ENCODE measurements at places on chromosomes 7 and 10.

- no peak for DNase-seq
Measured at GRCh38 chr7:139914306-139915267, 85.5 kb downstream of the TBXAS1 start.

DNA sequence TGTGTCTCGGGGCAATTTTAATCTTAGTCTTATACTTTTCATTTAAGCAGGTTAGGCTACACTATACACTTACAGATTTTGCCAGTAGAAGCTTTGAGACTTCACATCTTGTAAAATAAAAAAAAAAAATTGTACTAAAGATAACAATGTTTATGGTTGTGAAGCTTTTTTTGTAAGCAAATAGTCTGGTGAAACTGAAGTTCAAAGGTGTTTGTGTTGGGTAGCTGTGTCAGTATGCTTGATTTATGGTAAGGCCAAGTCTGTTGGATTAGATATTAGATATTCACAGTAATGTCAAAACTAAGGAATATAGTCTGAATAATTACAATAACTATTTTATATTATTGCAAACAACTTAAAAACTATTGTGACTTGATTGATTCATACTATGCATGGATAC lies 31.0 kb upstream of the PRSS1 start:
- no peak for DNase-seq

GRCh38 chr7:116574025-116574822 lies 49.4 kb downstream of the CAV1 start:
- no peak for DNase-seq

DNA sequence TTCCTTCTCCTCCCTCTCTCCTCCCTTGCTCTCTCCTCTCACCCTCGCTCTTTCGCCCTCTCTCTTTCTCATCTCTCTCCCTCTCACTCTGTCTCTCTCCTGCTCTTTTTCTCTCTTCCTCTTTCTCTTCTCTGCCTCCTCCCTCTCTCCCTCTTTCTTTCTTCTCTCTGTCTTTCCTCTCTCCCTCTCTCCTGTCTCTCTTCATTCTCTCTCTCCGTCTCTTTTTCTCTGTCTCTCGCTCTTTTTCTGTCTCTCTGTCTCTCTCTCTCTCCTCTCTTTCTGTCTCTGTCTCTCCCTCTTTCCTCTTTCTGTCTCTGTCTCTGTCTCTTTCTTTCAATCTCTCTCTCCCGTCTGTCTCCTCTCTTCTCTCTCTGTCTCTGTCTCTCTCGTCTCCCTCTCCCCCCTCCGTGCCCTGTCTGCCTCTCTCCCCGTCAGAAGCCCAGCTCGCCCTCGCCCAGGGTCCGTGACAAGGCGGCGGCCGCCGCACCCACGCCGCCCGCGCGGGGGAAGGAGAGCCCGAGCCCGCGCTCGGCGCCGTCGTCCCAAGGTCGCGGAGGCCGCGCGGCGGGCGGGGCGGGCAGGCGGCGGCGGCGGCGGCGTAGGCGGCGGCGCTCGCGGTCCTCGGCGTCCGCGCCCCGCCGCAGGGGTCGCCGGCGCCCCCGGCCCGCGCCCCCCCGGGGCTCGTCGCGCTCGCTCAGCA lies 21.3 kb upstream of the HSPB1 start:
- no peak for DNase-seq

- no peak for DNase-seq
Measured at GRCh38 chr10:122675278-122675677, 24.4 kb downstream of the C10orf120 start.

- DNase-seq = no peak
Measured at GRCh38 chr10:79127151-79127961, 58.6 kb downstream of the ZMIZ1 start.

- no peak for DNase-seq
Measured at GRCh38 chr10:17147884-17148489, 18.4 kb upstream of the CUBN start.

- peak; percentile 9 for DNase-seq
Measured at GRCh38 chr7:7159063-7159658, 23.2 kb upstream of the C1GALT1 start.

DNA sequence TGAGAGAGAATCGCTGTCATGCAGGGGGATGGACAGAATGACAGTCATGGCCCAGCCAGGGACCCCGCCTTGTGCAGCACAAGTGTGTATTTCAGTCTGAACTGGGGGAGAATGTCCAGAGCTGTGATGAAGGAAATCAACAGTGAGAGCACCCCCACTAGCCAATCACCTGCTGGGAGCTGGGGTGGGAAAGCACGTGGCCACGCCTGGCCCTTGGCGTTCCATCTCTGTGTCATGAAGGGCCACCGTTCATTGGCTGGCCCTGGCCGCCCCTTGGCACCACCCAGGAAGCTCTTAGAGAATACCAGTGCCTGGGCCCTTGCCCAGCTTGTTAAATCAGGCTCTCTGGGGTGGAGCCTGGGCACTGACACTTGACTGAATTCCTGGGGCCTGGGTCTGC lies 22.8 kb downstream of the GRID1 start:
- DNase-seq = no peak

GRCh38 chr7:31663072-31663471 lies 23.9 kb upstream of the PPP1R17 start:
- no peak for DNase-seq

- peak; percentile 24 for DNase-seq
Measured at GRCh38 chr10:129958148-129958628, 5.9 kb downstream of the EBF3 start.

GRCh38 chr10:32927750-32928149 lies 30.3 kb downstream of the ITGB1 start:
- DNase-seq = no peak

- DNase-seq = no peak
Measured at GRCh38 chr7:22406715-22407114, 49.8 kb upstream of the RAPGEF5 start.

DNA sequence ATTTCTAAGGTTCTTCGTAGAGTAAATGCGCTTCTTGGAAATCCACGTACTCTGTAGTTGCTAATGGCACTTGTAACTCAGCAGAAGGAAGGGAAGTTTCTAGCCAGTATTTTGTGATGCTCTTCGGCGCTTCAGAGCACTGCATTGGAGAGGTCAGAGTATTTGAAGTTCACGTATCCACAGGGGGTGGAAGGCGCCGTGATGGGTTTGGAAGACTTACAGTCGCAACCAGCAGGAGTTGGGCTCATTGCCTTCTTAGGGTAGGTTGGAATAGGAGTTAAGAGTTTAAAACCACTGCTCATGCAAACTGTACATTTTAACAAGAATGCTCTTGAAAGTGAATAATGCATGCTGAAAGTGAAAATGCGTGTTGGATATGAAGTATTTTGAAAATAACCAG lies 49.1 kb downstream of the SHH start:
- no peak for DNase-seq

DNA sequence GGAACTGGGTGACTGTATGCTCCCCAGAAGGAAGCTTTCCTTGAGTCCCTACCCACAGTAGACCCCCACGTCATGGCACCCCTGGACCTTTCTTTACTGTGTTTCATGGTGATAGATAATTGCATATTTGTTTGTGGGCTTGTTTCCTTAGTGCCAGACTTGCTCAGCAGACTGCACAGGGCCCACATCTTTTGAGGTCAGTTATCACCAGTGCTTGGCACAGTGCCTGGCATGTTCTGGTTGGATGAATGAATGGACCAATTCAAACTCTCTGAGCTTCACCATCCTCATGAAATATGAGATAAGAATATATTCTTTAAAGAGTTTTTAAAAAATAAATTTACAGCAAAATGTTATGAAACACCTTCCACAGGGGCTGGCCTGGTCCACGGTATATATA lies 78.4 kb upstream of the EMX2 start:
- no peak for DNase-seq

- DNase-seq = no peak
Measured at GRCh38 chr10:77926566-77927401, at the start of gene DLG5. DLG5 (minus strand) TSS chr10:77926755; CDS start chr10:77926520, 235 bp downstream.

- peak; percentile 56 for DNase-seq
Measured at GRCh38 chr10:59181668-59182067, 5.2 kb downstream of the PHYHIPL start.

GRCh38 chr7:111785076-111785475 lies 222.8 kb upstream of the IMMP2L start:
- no peak for DNase-seq

- DNase-seq = no peak
Measured at GRCh38 chr7:91835826-91836368, 44.6 kb downstream of the MTERF1 start.

- DNase-seq = no peak
Measured at GRCh38 chr10:118595598-118596425, at the start of gene PRLHR. PRLHR (minus strand) TSS chr10:118595648; CDS start chr10:118595244, 404 bp downstream.

DNA sequence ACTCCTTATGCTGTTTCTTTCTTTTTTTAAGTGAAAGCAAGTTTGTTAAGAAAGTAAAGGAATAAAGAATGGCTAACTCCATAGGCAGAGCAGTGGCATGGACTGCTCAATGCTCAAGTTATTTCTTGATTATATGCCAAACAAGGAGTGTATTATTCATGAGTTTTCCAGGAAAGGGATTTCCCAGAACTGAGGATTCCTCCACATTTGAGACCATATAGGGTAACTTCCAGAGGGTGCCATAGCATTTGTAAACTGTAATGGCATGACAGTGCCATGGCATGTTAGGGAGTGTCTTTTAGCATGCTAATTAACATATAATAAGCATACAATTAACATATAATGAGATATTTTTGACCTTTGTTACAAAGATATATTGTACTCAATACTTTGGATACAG lies 1034.5 kb upstream of the PHF14 start:
- DNase-seq = no peak

DNA sequence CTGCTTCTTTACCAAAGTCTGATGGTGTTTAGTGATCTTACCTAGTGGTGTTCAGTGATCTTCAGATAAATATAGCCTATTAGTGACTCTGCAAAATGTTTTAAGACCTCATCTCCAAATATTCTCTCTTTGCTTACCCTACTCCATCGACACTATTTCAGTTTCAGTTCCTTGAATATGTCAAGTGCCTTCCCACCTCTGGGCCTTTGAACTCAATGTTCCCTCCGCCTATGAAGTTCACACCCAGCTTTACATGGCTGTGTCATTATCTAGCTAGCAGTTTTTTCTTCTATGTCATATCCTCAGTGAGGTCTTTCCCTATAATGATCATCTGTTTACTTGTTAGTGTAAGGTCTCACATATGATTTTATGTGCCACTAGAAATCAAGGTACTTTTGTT lies 322.6 kb downstream of the DGKB start:
- no peak for DNase-seq

- no peak for DNase-seq
Measured at GRCh38 chr7:99953649-99954048, 22.2 kb downstream of the AZGP1 start.

DNA sequence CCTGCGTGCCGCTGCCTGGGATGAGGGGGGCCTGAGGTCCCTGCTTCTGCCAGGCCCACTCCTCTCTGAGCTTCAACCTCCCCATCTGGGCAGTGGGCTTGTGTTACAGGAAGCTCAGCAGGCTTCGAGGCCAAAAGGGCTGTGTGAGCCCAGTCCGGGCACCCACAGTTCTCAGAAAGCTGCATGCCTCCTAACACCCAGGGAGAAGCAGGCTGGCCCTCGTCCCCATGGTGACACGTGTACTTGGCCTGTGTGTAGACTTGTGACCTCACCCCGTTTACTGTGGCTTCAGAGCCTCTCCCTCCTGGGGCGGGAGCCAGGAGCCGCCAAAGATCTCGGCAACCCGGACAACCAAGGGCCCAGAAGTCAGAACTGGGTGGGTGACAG lies 2.2 kb upstream of the GRIFIN start:
- DNase-seq = no peak

DNA sequence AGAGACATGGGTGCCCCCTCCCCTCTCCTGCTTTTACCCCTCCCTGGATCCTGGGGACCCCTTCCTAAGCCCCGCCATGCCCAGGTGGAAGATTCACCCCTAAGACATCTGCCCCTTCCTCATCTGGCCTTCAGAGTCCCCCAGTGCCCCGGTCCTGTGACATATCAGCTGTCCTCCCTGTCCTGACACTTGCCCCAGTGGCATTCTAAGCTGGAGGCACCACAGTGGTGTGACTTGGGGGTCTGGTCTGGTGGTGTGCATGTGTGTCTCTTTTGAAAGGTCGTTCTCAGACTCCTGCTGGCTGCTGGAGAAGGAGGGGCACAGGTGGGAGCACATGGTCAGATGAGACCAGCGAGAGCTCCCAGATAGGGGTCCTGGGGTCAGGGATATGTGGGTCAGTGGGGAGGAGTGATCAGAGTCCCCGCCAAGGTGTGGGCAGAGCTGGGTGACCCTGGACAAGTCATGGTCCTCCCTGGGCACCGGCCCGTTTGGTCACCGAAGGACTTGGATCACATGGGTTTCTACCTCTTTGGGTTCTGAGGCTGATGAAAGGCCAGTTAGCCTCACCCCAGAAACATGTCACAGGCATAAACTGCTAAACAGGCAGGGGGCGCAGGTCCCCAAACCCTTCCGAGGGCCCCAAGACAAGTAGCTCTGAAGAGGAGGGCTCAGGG lies 645 bp upstream of the TFR2 start:
- DNase-seq = no peak

- no peak for DNase-seq
Measured at GRCh38 chr10:17199351-17199804, 2.1 kb downstream of the TRDMT1 start.

DNA sequence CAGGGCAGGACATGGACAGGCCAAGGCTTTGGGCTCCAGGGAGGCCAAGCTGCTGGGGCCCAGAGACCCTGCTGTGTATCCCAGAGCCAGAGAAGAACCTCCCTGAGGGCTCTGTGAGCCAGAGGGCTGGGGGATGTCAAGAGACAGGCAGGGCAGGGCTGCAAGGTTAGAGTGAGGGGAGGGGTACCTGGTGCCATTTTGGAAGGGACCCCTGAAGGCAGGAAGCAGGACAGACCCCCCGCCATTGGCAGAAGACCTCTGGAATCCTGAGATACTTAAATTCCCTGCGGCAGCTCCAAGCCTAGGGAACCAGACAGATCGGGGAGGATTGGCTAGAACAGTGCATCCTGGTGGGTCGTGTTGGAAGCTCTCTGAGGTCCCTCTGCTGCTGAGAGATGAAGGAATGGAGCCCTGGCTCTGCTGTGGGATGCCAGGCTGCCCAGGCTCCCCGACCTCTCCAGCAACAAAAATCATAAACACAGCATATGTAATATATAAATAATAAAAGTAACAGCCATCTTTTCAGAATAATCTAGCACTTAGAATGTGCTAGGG lies 75.0 kb downstream of the LHPP start:
- DNase-seq = no peak

DNA sequence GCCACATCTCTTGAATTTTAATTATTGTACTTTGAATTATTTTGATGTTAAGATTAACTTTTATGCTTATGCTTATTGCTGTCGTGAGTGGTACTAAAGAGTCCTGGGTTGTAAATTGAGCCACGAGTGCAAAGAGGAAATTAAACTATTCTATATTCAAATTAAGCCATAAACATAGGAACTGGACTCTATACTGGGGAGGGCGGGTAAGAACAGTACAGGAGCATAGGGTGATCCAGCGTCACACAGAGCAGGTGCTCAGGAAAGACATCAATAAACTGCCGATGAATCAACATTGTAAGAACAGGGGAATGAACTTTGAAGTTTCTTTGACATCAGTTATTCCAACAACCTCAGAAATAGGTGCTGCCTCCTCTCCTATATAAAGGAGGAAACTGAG lies 219.6 kb downstream of the CACNB2 start:
- DNase-seq = no peak

GRCh38 chr7:8590225-8590624 lies 156.8 kb downstream of the NXPH1 start:
- no peak for DNase-seq
